ENCODE measurements at places on chromosomes 6 and 20. TPM values are rescaled to one million over a fixed set of nuclear protein-coding genes. Genes with fewer than 3 reads are reported as not detected.

The ADGB gene
- total RNA-seq, result 0.57 TPM

DNA sequence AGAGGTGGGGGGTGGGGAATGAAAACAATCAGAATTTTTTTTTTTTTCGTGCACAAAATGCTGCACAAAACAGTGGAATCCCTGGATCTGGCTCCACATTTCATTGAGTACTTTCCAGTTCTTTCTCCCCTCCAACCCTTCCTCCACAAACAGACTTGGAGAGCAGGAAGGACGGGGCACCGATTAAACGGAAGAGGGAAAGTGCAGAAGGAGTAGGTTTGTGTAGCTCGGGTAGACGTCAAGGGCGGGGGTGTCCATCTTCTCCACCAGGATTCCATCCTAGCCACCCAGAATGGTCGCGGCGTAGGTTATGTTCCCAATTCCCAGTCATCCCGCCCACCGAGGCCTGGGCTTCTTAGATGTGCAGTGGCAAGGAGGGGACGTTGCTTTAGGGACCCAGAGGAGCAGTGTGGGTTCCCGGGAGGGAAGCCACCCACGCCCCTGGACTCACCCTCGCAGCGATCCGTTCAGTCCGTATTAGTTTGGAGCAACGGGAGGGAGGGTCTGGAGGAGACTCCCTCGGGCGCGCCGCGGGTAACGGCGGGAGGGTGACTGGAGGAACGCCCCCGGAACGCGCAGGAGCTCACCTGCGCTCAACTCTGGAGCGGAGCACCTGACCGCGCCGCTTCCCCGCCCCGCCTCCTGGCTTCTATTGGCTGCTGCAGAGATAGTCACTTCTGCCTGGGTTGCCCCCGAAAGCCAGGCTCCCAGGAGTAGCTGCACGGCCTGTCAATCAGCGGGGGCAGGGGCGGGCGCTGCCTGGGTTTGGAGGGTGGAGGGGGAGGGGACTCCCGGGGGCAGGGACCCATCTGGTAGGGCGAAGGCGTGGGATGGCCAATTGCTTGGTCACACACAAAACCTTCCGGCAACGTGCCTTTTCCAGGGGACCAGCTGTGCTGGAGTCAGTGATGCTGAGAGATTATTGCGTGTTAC is at the start of gene ENPP5:
TSS of gene ENPP5 (minus strand) at position 624 of the 933 bp plus-strand sequence. CDS start 2,718 bp downstream, outside the sequence.
- no peaks in the 10 kb centered on the region for H3K4me1 ChIP-seq
- no peaks in the 10 kb centered on the region for H3K27me3 ChIP-seq
- peak; percentile 96 for DNase-seq
- H3K36me3 ChIP-seq, result no peaks in the 10 kb centered on the region

The MICAL1 gene
- 55.9 TPM for total RNA-seq

DNA sequence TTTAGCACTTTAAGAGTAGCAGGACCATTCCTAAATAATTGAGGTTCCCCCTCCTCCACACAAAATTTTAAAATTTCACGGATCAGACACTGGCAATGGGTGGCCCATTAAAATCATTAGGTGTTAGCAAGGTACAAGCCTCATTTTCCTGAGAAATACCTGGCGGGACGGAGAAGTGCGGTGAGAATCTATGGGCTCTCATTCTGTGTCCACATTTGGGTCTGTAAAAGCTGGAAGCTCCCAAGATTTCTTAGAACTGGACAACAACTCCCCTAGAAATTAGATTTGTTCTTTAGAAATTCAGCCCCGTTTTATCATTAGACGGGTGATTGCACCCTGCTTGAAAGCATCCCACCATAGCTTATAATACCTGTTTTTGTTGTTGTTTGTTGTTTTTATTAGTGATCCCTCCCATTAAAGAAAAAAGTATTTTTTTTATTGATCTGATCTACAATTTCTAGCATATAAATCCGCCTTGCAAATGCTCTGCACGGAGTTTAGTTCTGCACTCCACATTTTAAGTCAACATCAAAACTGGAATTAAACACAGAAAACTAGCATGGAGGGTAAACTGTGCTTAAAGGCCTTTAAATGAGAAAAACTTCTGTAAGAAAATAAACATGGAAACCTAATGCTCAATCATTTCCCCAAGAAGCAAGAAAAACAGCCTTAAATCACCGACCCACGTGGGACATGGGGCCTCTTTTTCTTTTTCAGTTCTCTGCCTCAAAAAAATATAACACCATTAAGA is 5.7 kb downstream of the SIM1 start:
- H3K27ac ChIP-seq, result no peak overlapping the region
- peaks cover 96% of the 10 kb centered on the region for H3K27me3 ChIP-seq
- no peak for DNase-seq
- H3K4me1 ChIP-seq, result no peaks in the 10 kb centered on the region
- no peak overlapping the region for H3K4me3 ChIP-seq

The PCMT1 gene
- 65.5 TPM for total RNA-seq

The SNRPB gene
- 311 TPM for total RNA-seq

The MATN4 gene
- total RNA-seq, result 0.47 TPM

- no peak overlapping the region for H3K27ac ChIP-seq
- no peak overlapping the region for H3K4me3 ChIP-seq
- no peak for DNase-seq
- H3K4me1 ChIP-seq, result no peaks in the 10 kb centered on the region
These were observed 9.3 kb upstream of the MAK start for GRCh38 chr6:10847684-10848083.

- H3K4me1 ChIP-seq, result no peaks in the 10 kb centered on the region
- H3K27ac ChIP-seq, result no peak overlapping the region
- no peak overlapping the region for H3K4me3 ChIP-seq
- DNase-seq, result no peak
- H3K27me3 ChIP-seq, result no peaks in the 10 kb centered on the region
These were observed 9.9 kb downstream of the NTSR1 start for GRCh38 chr20:62718546-62718945.

GRCh38 chr6:107124934-107125348 is 9.6 kb upstream of the BEND3 start:
- H3K27me3 ChIP-seq, result no peaks in the 10 kb centered on the region
- H3K27ac ChIP-seq, result no peak overlapping the region
- H3K36me3 ChIP-seq, result no peaks in the 10 kb centered on the region
- peak; percentile 26 for DNase-seq
- H3K4me3 ChIP-seq, result no peak overlapping the region

- no peaks in the 10 kb centered on the region for H3K4me1 ChIP-seq
- H3K27ac ChIP-seq, result no peak overlapping the region
- H3K36me3 ChIP-seq, result no peaks in the 10 kb centered on the region
These were observed 147.6 kb upstream of the FAM83B start for GRCh38 chr6:54698974-54699373.

DNA sequence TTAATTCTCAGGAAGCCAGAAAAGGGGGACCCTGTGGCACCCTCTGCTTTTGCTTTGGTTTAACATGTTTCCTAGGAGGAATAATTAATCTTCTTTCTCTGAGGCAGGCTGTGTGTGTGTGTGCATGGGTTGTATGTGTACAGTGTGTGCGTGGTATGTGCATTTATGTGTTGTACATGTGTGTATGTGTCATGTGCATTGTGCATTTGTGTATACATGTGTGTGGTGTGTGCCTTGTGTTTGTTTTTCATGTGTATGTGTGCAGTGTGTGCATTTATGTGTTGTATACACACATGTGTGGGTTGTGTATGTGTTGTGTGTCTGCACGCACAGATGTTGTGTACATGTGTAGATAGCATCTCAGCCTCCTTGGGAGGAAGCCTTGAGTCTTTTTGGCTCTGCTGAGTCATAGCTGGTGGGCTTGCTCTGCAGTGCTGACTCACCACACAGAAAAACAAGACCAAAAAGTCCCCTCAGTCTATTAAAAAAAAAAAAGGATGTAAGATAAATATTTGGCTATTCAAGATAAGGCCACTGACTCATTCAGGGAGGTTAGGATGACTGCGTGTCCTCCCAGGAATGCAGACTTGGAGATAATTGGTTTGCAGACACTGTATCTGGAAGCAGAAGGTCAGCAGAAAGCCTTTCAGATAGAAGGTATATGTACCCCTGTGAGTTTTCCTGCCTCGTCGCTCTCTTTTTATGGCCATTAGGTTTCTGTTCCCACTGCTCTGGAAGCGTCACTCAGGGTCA is 58.6 kb downstream of the SYNJ2 start:
- no peaks in the 10 kb centered on the region for H3K27me3 ChIP-seq
- no peak for DNase-seq
- peak overlapping the region; percentile 61 for H3K27ac ChIP-seq
- no peaks in the 10 kb centered on the region for H3K36me3 ChIP-seq
- no peak overlapping the region for H3K4me3 ChIP-seq
- H3K4me1 ChIP-seq, result peaks cover 11% of the 10 kb centered on the region

DNA sequence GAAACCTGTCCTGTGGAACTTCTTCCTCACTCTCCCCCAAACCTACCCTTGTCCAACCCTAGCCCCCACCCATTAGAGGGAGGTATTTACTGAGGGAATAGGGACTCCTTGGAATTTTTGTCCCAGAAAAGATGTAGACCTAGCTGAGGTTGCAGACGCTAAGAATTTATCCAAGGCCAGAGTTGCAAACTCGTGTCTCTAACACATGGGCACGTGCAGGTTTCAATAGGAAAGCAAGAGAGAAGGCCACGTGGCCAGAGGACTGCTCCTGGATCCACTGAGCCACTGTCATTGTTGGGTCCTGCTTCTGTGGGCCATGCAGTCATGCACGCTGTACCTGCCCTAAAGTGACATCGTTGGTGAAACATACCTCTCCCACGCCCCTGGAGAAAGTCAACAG is 243.4 kb upstream of the KCNG1 start:
- no peak for DNase-seq
- no peak overlapping the region for H3K27ac ChIP-seq
- no peaks in the 10 kb centered on the region for H3K27me3 ChIP-seq
- H3K4me1 ChIP-seq, result no peaks in the 10 kb centered on the region
- H3K4me3 ChIP-seq, result no peak overlapping the region

The MDFI gene
- total RNA-seq, result 1.9 TPM

The TCF19 gene
- 8.8 TPM for total RNA-seq

Data from colonic mucosa (tissue), 4 donors.